Dermis lymphatic vessel endothelial cell (primary cell): ENCODE measurements at places on chromosomes 1 and 21. TPM values are rescaled to one million over a fixed set of nuclear protein-coding genes. Genes with fewer than 3 reads are reported as not detected.

The ILDR2 gene
- total RNA-seq: under 0.01 TPM in 1 of 2 replicates, not detected in the other

The TMEM269 gene
- under 0.01 TPM in 1 of 2 replicates, not detected in the other for total RNA-seq

The GUCA2B gene
- not detected in 2 replicates for total RNA-seq

The SLC25A34 gene
- 0.22 and 0.34 TPM in 2 replicates for total RNA-seq

The AGRN gene
- 41.8 and 48.9 TPM in 2 replicates for total RNA-seq

The TMIGD3 gene
- total RNA-seq: not detected in 2 replicates

The KIAA1614 gene
- 2.7 and 5.1 TPM in 2 replicates for total RNA-seq

The KLHL17 gene
- total RNA-seq: 2.7 and 3.2 TPM in 2 replicates

The OR2L2 gene
- not detected in 2 replicates for total RNA-seq

The MPZL1 gene
- total RNA-seq: 95.8 and 138 TPM in 2 replicates

The ASCL5 gene
- not detected in 2 replicates for total RNA-seq

The ATP1A2 gene
- total RNA-seq: not detected in 2 replicates

The NBPF3 gene
- 5.0 and 9.2 TPM in 2 replicates for total RNA-seq

The DISP3 gene
- 0.09 and 0.11 TPM in 2 replicates for total RNA-seq

The PADI2 gene
- total RNA-seq: under 0.01 and 0.33 TPM in 2 replicates

The SEC16B gene
- total RNA-seq: 0.54 and 0.60 TPM in 2 replicates

The CD53 gene
- total RNA-seq: not detected in 2 replicates

The LINGO4 gene
- total RNA-seq: not detected in 2 replicates

The LCE7A gene
- not detected in 2 replicates for total RNA-seq

The PLEKHN1 gene
- total RNA-seq: 0.11 and 0.17 TPM in 2 replicates

The CNIH3 gene
- total RNA-seq: 1.8 and 2.3 TPM in 2 replicates

The RPE65 gene
- total RNA-seq: not detected in 2 replicates

The DMBX1 gene
- total RNA-seq: not detected in 2 replicates

The FCRLB gene
- 0.43 TPM in 2 replicates for total RNA-seq

The CHD1L gene
- 28.2 and 33.2 TPM in 2 replicates for total RNA-seq

The GBP7 gene
- total RNA-seq: not detected in 2 replicates

The FLG2 gene
- not detected in 2 replicates for total RNA-seq
